Activated CD8-positive, alpha-beta T cell treated with anti-CD3 and anti-CD28 coated beads for 36 hours (primary cell): ENCODE measurements at places on chromosomes 7 and 10. TPM values are rescaled to one million over a fixed set of nuclear protein-coding genes. Genes with fewer than 3 reads are reported as not detected.

Gene PURB
- total RNA-seq, result 21.0 TPM

Gene CDK14
- total RNA-seq, result 0.27 TPM

Gene INPP5F
- 10.7 TPM for total RNA-seq

Gene NFKB2
- 253 TPM for total RNA-seq

DNA sequence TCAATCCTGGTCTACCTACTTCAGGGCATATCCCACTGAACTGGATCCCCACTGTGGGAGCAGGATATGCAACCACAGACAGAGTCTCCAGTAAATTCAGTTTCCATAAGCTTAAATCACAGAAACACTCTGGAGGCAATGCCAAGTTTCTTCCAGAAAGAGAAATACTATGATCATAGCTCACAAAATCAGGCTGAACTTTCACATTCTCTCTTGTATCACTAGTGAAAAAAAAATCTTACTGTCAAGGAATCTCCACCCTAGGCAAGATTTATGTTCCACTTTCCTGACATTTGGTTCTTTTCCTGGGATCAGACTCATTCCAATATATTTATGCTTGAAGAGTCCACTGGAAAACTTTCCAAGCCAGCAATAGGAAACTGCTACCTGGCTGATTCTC is 749.0 kb downstream of the SUGCT start:
- no peaks in the 10 kb centered on the region for H3K4me1 ChIP-seq
- DNase-seq, result no peak
- no peak overlapping the region for H3K4me3 ChIP-seq
- H3K36me3 ChIP-seq, result no peaks in the 10 kb centered on the region
- no peak overlapping the region for H3K27ac ChIP-seq

- no peak for DNase-seq
- H3K36me3 ChIP-seq, result no peaks in the 10 kb centered on the region
Measured at GRCh38 chr10:88870089-88870488, 10.0 kb upstream of the STAMBPL1 start.

- no peaks in the 10 kb centered on the region for H3K4me1 ChIP-seq
- no peak overlapping the region for H3K4me3 ChIP-seq
- no peak for DNase-seq
- no peak overlapping the region for H3K27ac ChIP-seq
- no peaks in the 10 kb centered on the region for H3K27me3 ChIP-seq
Measured at GRCh38 chr7:108063520-108063933, 60.6 kb upstream of the LAMB1 start.
